Activated CD4-positive, alpha-beta T cell treated with anti-CD3 and anti-CD28 coated beads, Interleukin-2, Interleukin-6, amounts not matched to agents 100 ng/mL and 50 ng/mL, durations not matched to agents 16 hours and 8 hours (primary cell): ENCODE measurements at places on chromosomes 5 and 9.

- peak; percentile 23 for DNase-seq
These were observed 18.6 kb downstream of the MED10 start for GRCh38 chr5:6359555-6360322.

DNA sequence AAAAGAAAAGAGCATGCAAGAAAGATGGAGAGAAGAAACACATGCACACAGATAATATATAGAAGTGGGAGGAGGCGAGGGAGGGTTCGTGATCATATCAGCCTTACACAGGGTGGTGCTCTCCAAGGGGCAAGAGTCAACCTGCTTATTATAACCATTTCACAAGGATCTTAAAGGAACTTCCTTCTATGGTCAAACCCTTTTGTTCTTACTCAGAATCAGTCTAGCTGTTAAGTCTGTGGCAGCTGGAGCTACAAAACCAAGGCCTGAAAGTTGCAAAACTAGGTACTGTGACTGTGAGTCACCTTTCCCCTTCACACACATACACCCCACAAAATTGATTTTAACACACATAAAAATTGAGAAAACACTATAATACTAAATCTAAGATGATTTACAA is 18.5 kb upstream of the ERMP1 start:
- peak; percentile 92 for DNase-seq

DNA sequence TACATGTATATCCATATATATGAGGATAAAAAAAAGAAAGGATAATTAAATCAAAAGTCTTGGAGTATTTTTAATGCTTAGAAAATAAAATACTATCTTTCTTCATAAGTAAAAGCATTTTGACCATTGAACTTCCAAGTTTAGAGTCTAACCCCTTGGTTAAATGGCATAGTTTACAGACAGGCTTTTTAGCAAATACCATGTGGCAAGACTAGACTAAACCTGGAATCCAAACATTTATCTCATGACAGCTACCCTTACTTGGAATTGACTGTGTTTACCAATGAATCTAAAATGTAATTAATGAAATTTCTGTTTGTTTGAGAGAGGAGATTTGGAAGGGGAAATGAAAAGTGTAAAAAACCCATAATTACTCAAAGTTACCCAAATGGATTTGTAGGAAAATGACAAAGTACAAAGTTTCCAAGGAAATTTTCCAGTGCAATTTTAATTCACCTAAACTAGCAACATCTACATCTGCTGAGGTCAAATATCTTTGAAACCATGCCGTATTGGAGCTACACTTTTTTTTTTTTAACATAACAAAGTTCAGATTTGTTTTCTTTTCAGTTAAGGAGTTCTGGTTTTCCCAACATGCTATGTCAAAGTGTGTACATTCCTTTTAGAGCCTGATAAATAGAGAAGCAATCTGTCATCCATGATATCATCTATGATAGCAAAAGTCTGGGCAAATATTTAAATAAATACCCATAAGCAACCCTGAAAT is 272.1 kb upstream of the DAB2 start:
- no peak for DNase-seq

GRCh38 chr5:1161108-1161832 is 40.1 kb upstream of the SLC6A19 start:
- no peak for DNase-seq

DNA sequence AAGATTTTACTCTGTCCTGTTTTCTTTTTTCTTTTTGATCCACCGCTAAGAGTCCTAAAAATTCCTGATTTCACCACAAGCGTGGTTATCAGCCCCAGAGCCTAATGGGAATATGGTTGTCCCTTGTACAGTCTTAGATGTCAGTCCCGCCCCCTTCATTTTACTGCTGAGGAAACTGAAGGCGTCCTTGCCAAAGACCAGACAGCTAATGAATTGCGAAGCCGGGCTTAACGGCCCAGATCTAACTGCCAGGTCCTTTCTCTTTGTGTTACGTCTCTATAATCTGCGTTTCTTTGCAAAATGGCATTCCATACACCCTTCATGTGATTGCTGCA is 497 bp downstream of the NSA2 start:
- peak; percentile 22 for DNase-seq

DNA sequence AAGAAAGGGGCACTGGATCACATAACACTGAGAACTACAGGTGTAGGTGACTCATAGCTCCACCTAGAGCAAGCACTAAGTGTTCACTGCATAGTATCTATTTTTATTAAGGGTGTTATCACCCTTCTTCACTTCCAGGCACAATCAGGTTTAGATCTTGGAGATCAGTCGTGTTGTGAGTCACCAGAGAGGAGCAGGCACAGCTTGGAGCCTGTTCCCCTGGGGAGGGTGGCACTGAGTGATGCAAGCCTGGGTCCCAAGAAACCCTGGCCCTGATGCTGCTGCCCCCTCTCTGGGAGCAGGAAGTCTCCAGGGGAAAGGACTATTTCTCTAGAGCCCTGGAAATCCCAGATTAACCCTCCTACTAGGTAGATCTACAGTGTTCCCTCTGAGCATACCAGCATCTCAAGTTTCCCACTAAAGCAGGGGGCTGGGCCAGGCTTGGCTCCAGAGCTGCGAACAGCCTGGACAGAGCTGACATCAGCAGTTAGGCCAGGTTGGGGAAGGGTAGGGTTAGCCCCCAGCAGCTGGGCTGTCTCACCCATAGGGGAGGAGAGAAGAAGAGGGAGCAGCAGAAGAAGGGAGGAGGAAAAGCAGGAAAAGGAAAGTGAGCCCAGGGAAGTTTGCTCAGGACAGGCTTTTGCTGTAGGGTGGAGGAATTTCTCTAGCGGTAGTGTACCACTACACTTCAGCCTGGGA is 28.1 kb upstream of the SPINK4 start:
- no peak for DNase-seq

- DNase-seq: no peak
These were observed 171.2 kb downstream of the BRINP1 start for GRCh38 chr9:119197893-119198607.

GRCh38 chr5:136924490-136924889 is 559.1 kb upstream of the TRPC7 start:
- DNase-seq: no peak

DNA sequence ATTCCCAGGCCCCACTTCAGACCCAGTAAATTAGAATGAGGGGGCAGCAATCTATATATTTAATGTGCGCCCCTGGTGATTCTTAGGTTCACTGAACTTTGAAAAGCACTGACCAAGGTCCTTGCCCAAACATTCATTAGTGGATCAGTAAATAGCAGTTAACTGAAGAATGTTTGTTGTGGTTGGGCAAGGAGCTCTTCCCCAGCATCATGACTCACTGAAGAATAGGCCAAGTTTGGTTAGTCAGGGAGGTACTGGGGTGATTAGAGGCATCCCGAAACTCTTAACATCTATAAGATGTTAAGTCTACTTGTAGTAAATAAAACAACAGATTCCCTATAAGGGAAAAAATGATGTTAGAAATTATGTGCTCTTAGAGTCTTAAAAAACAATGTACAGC is 833 bp upstream of the MROH2B start:
- no peak for DNase-seq

GRCh38 chr5:58787987-58788386 is 205.1 kb downstream of the RAB3C start:
- no peak for DNase-seq

DNA sequence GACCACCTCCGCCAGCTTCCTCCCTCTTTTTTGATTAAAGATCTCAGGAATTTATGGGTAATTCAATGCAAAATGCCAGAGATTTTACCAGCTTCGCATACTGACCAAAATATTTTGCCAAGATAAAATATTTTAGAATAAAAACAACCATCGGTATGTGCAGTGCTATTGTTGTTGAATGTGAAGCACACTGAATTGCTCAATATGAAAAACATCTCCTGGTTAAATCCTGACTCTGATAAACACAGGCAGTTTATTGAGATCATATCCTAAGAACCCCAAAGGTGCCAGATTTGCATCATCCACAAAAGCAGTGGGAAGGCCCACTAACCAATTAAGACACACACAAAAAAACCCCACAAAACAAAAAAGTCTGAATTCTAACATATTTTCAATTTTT is 202.4 kb downstream of the GLIS3 start:
- DNase-seq: no peak

DNA sequence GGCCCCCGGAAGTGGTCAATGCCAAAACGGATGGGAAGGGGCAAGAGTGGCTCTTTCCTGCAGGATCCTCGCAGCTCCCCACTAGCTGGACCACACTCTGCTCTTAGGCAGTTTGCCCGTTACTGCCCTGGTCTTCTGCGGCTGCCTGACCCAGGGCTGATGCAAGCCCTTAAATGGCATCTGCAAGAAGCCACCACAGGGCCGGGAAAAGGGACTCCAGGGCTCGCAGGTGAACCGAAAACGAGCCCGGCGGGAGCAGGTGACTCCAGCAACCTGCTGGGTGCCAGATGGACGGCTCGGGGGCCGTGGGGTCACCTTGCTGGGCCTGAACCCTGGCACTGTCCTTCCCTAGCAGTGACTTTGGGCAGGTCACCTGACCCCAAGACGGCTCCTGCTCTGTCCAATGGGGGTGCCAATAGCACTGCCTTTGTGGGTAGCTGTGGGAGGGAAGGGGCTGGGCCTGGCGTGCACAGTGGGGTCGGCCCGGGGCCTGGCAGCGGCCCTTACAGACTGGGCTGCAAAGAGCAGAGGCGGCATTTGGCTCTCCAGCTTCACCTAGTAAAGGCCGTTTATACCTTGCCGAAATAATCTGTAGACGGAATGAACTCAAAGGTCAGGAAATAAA is 1.3 kb downstream of the TMEM250 start:
- DNase-seq: peak; percentile 71

DNA sequence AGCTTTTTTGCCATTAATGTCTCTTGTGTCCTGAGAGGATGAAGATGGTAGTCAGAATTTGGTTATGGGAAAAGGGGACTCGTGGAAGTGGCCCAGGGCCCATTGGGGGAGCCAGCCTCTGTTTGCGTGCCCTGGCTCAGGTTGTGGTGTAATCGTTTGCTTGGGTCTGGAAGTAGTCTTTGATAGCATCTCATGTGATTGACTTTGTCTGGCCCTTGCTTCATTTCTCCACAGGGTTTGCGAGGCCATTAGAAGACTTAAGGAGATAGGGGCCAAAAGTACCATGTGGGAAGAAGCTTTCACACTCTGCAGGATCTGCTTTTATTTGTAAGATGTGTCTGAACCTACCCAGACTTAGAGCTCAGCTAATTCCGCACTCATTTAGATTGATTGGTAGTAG is 114.5 kb downstream of the FGF1 start:
- DNase-seq: no peak

DNA sequence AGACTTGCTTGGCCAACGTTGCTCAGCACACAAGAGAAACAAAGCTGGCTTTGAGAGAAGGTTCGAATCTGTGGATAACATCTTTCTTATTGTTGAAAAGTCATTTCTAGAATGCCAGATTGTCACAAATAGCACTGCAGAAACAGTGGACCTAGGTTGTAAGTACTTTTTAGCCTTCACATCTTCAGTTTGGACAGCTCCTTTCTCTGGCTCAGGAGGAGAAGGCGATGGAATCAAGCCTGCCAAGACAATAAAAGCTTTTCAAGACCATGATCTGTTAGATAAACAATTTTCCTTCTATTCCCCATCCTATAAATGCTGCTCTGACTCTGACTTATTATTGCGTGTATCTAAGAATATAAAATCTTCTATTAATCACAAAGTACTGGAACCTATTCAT is 615.2 kb upstream of the SEMA6A start:
- no peak for DNase-seq

GRCh38 chr5:55604611-55605067 is 69.9 kb upstream of the PLPP1 start:
- DNase-seq: no peak

DNA sequence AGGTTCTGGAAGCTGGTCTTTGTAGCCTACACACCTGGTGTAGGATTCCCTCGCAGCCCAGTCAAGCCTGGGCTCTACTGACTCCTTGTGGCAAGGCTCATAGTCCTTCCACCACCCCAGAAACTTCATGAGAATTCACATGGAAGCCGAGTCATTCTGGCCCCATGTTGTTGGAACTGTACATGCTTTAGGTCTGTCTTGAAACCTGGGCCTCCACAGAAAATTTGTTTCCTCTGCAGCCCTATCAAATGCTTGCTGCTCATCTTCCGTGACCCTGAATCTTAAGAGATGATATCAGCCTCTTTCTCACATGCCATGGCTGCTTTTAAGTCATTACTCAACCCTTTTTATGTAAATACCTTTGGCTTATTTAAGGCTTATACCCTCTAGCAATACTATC is 113.4 kb upstream of the GRHPR start:
- DNase-seq: peak; percentile 25

DNA sequence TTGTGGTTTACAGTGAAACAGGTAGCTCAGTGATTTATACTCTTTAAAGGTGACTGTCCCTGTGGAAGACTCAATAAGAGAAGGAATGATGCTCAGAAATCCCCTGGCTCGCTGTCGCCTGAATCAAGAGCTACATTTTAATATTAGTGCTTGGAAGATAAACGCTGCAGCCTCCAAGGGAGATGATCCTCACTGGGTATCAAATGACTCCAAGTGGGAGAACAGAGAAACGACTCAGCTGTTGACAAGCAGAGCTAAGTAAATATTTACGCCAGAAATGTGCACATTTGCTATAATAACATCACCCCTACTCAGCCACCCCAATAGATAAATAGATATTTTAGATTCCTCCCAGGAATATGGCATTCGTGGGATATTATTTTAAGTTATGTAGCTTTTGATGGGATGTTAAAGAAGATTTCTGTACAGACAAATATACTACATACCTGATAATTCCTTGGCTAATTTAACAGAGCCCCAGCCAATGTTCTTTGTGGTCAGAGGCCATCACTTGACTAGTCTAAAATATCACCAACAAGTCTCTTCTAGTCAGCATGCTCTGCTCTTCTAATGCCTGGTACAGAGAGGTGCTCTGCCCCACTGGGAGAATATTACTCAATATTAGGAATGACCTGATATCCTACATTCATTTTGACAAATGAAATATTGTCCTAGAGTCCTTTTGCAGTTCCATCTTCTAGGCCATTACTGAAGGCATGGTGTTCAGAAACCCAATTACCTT is 18.3 kb upstream of the CCDC192 start:
- no peak for DNase-seq

DNA sequence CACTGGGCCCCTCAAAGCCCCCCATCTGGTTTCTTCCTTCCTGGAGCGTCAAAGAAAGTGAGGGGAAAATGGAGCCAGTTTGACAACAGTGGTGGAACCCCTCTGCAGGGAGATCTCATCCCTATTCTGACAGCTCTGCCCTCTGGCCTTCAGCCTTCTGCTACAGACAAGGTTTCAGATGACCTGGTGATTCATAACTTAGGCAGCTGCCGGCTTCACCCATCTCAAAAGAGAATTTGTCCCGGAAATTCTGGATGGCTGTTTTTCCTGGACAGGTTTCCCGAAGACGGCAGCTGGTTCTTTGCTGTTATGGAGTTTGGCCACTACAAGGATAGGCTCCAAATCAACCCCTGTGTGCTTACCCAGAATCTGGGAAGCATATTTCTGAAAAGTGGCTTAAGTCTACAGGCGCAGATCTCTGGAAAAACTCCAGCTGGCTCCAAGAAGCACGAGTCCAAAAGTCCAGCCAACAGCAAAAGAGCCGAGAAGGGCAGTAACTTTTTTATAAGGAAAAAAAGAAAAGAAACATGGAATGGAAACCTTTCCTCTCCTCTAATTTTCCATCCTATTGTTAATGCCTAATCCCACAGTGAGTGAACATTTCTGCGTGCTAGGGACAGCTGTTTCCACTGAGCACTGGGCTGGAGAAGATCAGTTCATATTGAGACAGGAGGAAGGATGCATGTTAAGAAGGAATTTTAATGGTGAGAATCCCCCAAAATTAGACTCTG is 54.5 kb downstream of the ZNF366 start:
- DNase-seq: no peak

GRCh38 chr5:112355058-112355685 is 63.9 kb downstream of the EPB41L4A start:
- DNase-seq: no peak
